Fibroblast of pulmonary artery (primary cell): ENCODE measurements at places on chromosomes 5 and 9.

DNA sequence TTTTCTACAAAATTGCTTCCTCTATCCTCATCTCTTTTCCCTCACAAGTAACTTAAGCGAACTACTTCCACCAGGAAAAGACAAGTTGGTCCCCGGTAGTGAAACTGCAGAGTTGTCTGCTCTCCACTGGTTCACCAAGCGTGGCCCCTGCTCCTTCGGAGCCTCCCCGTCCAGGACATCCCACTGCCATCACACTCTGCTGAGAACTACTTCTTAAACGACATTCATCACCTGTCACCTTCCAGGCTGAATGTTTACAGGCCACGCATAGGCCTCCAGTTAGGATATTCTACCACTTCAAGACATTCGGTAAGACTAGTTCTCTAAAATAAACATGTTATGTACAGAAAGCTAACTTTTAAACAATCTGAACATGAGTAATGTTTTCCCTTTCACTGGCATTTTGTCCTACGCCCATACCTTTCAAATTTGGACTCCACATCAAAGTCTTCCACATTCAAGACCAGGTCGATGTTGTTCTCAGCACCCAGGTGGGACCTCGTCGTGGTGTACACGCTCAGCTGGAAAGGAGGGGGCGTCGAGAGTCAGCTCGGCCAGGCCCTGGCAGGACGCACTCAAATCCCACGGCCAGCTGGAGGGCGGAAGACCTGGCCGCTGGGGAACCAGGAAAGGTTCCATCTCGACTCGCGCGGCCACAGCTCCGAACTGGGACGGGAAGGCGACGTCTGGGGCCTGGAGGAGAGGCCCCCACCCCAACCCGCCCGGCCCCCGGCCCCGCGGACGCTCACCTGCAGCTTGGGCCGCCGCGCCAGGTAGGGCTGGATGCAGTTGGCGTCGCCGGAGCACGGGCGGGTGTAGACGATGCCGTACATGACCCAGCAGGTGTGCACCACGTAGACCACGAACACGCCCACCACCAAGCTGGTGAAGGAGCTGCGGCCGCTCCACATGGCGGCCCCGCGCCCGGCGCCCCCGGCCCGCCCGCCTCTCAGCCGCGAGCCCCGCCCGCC lies 683 bp downstream of the CLPTM1L start:
- DNase-seq: peak; percentile 10

DNA sequence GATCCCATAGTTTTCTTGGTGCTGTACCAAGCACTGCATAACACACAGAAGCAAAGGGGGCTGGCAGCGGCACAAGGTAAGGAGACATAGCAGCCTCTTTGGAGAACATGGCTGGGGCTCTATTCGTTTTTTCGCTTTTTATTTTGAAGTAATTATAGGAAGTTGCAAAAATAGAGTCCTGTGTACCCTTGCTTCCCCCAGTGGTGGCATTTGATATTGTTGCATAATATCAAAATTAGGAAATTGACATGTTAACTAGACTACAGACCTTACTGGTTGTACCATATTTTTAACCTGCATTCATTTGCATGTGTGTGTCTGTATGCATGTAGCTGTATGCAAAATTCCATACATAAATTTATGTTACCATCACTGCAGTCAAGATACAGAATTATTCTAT lies 6.6 kb upstream of the UBQLN1 start:
- DNase-seq: peak; percentile 13

GRCh38 chr9:112495614-112496013 lies 9.0 kb downstream of the KIAA1958 start:
- DNase-seq: no peak

GRCh38 chr9:136093995-136094881 lies 851 bp downstream of the NACC2 start:
- DNase-seq: peak; percentile 54

DNA sequence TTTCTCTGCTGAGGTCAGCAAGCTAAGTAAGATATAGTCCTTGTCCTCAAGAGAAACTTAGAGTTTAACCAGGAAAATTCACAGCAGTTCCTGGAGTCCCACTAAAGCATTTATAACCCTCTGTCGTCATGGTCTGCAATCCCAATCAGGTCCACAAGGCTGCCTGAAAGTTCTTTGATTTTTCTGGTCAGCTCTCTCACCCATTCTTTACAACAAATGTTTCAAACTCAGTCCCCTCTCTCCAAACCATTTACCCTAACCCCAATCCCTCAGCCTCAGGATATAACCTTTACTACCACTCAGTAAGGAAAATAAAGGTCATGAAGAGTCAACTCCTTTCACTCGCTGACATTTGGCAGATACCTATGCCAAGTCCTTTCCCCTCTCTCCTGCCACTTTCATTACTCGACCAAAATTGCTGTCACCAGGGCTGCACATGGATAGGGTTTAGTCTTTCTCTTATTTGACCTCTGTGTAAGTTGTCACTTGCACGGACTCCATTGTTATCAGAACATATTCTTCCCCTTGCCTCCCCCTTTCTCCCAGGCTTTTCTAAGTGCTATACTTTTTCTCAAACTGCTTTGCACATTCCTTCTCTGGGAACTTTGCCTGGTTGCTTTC lies 936.6 kb downstream of the NR2F1-AS1 start:
- DNase-seq: peak; percentile 9

DNA sequence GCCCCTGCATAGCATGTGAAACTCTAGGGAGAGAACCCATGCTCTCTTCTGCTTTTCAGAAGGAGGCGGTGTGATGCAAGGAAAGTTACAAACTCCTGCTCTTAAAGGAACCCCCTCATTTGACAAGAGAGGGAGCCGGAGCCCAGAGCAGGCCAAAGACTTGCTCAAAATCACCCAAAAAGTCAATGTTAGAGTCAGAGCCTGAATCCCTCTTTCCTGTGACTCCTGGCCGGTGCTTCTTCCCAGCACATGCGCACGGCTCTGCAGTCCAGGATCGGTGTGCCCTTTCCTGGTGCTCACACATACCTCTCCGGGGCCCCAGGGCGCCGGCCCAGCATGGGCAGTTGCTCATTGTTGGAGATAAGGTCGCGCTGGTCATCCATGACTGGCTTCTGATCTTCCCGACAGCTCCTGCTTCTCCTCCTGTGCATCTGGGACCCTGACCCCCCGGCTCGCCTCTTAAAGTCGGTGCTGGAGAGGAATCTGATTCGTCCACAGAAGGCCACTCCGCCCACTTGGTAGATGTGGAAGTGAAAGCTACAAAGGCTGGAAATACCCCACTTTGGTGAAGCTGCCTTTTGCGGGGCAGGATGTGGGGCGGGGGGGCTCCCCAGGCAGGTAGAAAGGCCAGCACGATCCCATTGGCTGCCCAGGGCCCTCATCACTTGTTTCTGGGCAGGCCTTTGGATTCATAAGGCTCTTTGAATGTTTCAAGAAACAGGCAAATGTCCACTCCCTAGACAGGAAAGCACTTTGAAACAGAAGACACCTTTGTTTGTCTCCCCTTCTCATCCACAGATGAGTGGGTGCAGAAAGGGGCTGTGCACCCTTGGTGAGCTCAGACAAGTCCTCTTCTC lies at the start of gene CD74:
CD74 (minus strand) TSS at position 592 of the 857 bp plus-strand sequence; CDS start at position 431, 161 bp downstream.
- peak; percentile 23 for DNase-seq

- no peak for DNase-seq
Observed at GRCh38 chr5:134620634-134621033, 12.0 kb downstream of the SAR1B start.

- no peak for DNase-seq
Observed at GRCh38 chr9:89922099-89922498, 317.3 kb downstream of the GADD45G start.

- DNase-seq: no peak
Observed at GRCh38 chr5:36059571-36060419, 6.9 kb downstream of the UGT3A2 start.

- peak; percentile 100 for DNase-seq
Observed at GRCh38 chr5:172417983-172418630, 36.2 kb downstream of the SH3PXD2B start.

- no peak for DNase-seq
Observed at GRCh38 chr5:35741126-35741716, 115.5 kb upstream of the IL7R start.

DNA sequence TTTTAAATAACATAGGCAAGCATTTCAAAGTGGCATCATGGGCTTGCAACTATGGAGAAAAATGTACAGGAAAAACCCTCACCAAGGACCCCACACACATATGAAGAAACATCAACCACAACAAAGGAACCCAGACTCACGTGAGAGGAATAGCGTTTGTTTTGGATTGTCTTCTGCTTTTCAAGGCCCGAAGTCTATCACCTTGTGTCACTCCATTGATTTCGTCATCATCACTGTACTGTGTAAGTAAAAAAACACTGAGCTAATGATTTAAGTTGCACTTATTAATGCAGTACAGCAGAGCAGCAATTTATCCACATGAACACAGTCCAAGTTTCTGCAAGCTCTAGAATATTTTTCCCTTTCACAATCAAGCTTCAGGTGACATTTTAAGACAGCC lies 72.4 kb downstream of the HABP4 start:
- DNase-seq: no peak

- DNase-seq: peak; percentile 92
Observed at GRCh38 chr5:17169507-17169906, 47.9 kb upstream of the BASP1 start.

DNA sequence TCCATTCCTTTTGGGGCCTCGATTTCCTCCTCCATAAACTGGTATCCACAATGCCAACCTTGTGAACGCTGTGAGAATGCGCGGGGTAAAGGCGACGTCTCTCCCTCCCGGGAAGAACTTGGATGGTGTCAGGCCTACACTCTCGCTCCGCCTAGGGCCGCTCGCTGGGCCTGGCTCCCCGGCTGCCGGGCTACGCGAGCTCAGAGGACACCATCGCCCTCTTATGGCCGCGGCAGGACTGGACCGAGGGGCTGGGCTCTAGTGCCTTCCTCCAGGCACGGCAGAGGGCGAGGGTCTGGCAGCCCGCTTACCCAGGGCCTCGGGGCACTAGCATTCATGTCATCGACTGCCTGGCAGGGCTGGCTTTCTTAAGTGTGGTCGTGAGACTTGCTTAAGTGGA lies 1.3 kb upstream of the EXOSC2 start:
- DNase-seq: no peak

- DNase-seq: no peak
Observed at GRCh38 chr5:169636477-169637084, 494 bp upstream of the DOCK2 start.

- no peak for DNase-seq
Observed at GRCh38 chr9:112337547-112337946, 4.1 kb upstream of the PTBP3 start.

DNA sequence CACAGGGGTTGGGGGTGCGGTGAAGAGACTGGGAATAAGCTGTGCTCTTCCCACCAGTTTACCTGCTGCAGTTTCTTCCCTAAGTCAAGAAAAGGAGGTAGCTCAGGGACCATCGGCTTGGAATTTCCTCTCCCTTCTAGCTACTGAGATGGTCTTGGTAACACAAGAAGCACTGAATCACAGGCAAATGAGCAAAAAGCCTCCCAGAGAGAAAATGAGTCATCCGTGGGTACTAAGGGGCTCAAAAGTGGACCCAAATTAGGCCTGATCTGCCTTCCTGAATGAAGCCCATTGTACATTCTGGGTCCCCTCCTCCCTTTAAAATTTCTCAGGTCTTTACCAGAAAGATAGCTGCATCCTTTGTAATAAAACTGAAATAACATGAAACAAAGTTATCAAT lies 49.9 kb downstream of the PTPN3 start:
- peak; percentile 32 for DNase-seq

- DNase-seq: peak; percentile 81
Observed at GRCh38 chr9:76591256-76591950, 132.4 kb downstream of the GCNT1 start.

DNA sequence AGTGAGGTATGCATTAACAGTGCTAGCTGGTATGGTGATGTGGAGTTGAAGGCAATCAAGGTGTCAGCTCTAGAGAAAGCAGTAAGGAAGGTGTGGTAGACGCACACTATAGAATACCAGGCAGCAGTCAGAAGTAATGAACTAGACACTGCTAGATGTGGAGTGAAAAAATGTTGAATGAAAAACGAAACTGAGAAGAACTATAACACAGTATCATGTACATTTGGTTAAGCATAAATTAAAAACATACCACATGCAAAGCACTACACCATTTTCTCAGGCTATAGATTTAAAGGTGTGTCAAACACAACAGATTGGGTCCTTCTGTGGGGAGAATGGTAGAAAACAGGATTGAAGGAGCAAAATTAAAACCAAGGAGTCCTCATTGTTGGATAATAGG lies 15.4 kb downstream of the ZNF622 start:
- no peak for DNase-seq

DNA sequence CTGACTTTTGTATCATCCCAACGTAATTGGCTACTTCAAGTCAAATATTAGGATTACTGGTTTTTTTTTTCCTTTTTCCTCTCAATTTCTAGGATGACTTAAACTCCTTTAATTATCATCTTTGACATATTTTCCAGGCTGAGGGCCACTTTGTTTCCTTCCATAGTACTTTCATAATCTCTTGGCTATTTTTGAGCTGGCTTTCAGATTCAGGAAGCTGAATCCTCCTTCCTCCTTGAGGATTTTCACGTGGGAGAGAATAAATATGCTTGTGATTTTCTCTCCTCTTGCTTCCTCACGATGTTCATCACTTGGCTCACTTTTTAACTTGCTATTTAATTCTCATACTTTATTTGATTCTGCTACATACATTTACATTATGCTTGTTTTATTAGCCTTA lies 88.1 kb downstream of the ITGA1 start:
- DNase-seq: peak; percentile 66

DNA sequence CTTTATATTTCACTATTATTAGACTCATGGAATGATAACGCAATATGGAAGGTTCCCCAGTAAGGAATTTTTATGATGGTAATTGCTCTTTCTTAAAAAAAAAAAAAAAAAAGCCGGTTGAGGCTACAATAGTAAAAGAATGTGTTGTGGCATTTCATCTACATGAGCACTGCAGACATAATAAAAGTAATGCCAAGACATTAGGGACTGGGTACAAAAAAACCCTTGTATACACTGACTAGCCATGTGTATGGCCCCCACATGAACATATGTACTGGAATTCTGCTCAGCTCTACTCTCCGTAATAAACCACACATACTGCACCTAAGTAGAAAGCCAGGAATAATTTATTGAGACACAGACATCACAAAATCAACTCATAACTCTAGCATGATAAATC lies 218.4 kb downstream of the ADAMTS6 start:
- peak; percentile 31 for DNase-seq

DNA sequence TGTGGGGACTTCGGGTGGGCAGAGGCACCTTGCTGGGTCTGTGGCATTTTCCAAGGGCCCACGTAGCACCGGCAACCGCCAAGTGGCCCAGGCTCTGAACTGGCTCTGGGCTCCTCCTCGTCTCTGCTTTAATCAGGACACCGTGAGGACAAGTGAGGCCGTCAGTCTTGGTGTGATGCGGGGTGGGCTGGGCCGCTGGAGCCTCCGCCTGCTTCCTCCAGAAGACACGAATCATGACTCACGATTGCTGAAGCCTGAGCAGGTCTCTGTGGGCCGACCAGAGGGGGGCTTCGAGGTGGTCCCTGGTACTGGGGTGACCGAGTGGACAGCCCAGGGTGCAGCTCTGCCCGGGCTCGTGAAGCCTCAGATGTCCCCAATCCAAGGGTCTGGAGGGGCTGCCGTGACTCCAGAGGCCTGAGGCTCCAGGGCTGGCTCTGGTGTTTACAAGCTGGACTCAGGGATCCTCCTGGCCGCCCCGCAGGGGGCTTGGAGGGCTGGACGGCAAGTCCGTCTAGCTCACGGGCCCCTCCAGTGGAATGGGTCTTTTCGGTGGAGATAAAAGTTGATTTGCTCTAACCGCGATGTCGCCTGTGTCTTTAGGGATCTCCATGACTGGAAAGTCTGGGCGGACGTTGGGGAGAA lies 5.8 kb downstream of the DPP7 start:
- DNase-seq: no peak

GRCh38 chr5:160727296-160727997 lies 124.6 kb downstream of the ATP10B start:
- DNase-seq: no peak
